ENCODE measurements at places on chromosomes 7 and 10.
A peak's percentile ranks its signal among the peaks of the same experiment; 100 is the strongest.

DNA sequence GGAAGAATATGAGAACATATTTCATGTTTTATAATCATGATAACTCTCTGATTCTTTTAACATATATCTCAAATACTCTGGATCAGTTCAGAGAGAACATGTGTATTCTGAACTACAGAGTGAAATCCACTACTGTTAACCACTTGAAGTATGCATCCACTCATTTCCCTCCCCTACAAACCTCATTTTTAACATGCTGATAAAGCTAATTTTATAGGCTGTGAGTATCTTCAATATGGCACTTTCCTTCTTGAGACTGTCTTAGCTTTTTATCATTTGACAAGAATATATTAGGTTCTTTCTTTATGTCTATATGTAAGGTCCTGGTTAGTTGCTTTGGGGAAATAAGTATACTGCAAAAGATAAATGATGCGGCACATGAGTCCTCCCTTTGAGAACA lies 154.8 kb downstream of the MLLT10 start:
- no peak for DNase-seq

DNA sequence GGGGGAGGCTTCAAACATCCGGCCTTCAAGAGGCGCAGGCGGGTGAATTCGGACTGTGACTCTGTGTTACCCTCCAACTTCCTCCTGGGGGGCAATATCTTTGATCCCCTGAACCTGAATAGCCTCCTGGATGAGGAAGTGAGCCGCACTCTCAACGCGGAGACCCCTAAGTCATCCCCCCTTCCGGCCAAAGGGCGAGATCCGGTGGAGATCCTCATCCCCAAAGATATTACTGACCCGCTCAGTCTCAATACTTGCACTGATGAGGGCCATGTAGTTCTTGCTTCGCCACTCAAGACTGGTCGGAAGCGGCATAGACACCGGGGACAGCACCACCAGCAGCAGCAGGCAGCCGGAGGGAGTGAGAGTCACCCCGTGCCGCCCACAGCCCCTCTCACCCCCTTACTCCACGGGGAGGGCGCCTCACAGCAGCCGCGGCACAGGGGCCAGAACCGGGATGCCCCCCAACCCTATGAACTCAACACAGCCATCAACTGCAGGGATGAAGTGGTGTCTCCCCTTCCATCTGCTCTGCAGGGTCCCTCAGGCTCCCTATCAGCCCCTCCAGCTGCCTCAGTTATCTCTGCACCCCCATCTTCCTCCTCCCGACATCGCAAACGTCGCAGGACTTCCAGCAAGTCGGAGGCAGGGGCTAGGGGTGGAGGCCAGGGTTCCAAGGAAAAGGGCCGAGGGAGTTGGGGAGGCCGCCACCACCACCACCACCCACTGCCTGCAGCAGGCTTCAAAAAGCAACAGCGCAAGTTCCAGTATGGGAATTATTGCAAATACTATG lies 1.1 kb downstream of the MEPCE start:
- peak; percentile 40 for DNase-seq

- no peak for DNase-seq
These were observed 221.7 kb upstream of the LYZL1 start for GRCh38 chr10:29067161-29067560.

- no peak for DNase-seq
These were observed 42.9 kb upstream of the TSPAN13 start for GRCh38 chr7:16710651-16711050.

- no peak for DNase-seq
These were observed 31.7 kb upstream of the CYP26C1 start for GRCh38 chr10:93028883-93029282.

DNA sequence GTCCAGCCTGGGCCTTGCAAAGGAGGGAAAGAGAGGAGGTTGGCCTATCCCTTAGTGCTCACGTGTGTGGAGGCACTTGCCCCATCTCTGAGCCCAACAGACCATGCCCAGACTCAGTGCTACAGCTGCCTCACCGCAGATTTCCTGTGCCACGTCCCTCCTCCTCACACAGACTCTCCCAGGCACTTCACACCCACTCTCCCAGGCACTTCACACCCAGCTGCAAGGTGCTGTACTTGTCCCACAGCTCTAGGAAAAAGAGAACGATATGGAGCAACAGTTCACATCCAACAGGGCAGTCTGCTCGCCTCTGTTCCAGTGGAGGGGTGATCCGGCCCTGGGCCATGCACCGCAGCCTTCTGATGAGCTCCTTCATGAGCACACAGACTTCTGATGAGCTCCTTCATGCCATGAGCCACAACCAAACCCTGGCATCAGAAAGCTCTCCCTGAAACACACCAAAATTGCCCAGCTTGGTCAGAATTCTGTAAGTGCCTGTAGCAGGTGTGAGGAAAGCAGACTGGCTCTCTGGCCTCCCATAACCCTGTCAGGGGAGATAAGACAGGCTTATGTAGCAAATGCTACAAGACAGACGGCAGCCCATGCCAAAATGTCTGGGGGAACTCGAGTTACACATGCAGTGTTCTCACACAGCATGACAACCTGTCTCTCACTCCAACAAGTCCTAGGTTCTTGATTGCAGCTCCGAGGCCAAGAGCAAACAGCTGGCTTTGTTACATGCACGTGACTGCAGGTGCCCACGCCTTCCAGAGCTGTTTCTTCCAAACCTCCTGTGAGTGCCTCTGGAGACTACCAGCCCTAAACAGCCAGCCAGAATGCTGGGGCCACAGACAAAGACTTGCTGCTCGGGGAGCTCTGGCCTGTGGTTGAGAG lies 348.5 kb downstream of the GRID1 start:
- no peak for DNase-seq

DNA sequence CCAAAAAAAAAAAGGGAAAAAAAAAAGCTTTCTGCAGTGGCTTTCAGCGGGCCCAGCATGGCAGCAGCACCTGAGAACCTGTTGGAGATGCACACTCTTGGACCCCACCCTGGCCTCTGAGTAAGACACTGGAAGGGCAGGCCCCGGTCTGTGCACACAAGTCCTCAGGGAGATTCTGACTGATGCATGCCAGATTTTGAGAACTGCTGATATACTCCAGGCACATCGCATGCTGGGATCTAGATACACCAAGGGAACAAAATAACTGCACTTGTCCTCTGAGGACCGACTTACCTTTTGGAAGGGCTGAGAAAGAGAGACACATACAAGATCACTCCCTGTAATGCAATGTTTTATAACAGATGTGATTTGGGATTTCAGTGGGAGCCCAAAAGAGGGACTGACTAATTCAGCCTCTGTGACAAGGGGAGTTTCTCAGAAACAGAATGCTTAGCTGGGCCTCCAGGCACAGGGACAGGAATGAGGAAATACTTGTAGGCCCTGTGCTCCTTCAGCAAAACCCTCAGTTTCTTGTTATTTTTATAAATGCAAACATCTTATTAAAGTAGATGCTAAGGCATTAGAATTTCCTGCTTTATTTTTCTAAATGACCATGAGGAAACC lies 8.2 kb downstream of the EGFR start:
- no peak for DNase-seq
